Hematopoietic multipotent progenitor cell treated with erythropoietin and hydrocortisone succinate and interleukin-3 and kit ligand, for 15 days (in vitro differentiated cells): ENCODE measurements at places on chromosomes 3 and 15.

GRCh38 chr15:75309711-75310110 lies 26.2 kb upstream of the COMMD4 start:
- DNase-seq, result no peak

DNA sequence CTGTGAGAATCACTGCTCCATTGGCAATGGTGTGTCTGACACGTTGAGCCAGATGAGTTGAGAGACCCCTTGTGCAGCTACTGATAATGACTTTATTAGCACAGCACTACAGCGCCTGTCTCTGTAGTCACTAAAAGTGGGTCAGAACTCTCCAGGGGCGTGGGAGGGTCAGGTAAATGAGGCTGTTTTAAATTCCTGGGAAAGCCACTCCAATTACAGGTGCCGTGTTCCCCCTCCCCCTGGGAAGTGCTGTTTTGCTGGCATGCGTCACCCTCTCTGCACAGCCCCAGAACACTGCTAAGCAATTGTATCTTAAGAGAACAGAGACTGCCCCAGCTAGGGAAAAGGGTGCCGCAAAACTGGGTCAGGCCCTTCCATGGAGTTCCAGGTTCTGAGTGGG lies 21.5 kb upstream of the CPNE9 start:
- no peak for DNase-seq

GRCh38 chr3:77242371-77242770 lies 202.5 kb downstream of the ROBO2 start:
- DNase-seq, result no peak

GRCh38 chr15:83300826-83301225 lies 16.4 kb upstream of the BNC1 start:
- DNase-seq, result no peak

DNA sequence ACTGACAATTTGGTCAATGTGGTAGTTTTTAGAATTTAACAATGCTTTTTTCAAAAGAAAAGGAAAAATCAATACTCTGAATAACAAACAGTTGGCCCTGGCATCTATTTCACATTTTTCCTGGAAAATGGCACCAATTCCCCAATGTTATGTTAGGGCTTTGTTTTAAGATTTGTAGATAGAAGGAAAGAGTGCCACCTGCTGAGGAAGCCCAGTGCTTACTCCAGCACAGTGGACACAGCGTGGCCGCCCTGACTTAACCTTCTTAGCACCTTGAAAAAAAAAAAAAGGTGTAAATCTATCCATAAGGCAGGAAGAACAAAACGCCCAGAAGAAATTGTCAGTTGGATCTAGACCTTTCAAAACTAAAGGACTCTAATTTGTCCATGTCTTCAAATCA lies 110.7 kb upstream of the CNTN4 start:
- no peak for DNase-seq

GRCh38 chr3:141076797-141077571 lies 25.8 kb downstream of the SPSB4 start:
- no peak for DNase-seq

DNA sequence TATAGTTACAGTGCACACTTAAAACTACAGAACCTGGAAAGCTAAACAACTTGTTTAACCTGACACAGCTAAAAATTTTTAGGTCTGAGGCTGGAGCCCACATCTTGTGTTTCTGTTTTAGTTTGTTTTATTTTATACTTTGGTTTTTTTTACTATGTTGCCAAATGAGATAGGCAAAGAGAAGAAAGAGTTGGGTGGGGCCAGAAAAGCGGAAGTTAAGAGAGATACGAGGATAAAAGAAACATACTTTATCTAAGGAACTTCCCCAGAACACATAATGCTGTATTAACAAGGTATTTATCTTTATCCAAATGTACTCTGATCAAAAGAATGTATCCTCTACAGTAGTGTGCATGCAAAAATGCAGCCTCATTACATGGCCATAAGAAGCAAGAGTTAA lies 1145.7 kb downstream of the EPHA3 start:
- no peak for DNase-seq

- DNase-seq, result no peak
These were observed 5.7 kb upstream of the EXOG start for GRCh38 chr3:38490281-38491030.
